ENCODE measurements at places on chromosomes 12 and 14.

GRCh38 chr12:124434951-124435805 lies 132.2 kb downstream of the NCOR2 start:
- no peak for DNase-seq

GRCh38 chr12:105223884-105224283 lies 12.1 kb downstream of the APPL2 start:
- no peak for DNase-seq

GRCh38 chr14:91750634-91751198 lies 18.8 kb upstream of the CATSPERB start:
- no peak for DNase-seq

DNA sequence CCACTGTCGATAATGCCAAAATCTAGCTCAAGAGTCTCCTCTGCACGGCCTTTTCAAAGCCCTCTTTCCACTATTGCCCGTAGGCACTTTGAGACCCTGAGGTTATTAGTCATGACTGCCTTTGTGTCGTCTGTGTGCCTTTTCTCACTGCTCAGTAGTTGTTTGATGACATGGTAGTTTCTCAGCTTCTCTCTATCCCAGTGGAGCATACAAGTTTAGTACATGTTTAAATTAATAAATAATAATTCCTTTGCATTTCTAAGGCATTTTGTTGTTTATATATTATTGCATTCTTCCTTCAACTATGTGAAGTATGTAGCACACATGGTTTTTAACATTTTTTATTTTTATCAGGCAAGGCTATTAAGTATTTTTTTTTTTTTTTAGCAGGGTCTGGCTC lies 458.1 kb downstream of the PCNX1 start:
- DNase-seq, result no peak

- no peak for DNase-seq
Measured at GRCh38 chr12:82448911-82449578, 90.7 kb downstream of the METTL25 start.

DNA sequence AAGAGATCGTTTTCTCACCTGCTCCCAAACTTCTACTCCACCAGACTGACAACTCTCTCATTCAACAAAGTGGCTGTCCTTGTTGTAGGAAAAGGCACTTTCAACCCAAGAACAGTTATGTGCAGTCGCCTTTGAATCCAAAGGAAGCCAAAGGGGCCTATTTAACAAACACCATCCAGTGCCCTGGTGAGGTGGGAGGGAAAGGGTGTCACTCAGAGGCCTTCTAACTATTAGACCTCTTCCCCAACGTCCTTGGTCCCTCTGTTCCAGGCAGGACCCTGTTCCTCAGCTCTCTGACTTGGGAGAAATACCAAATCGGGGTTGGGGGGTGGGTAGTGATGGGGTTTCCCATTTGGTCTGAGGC lies 3.2 kb downstream of the SIX4 start:
- no peak for DNase-seq

DNA sequence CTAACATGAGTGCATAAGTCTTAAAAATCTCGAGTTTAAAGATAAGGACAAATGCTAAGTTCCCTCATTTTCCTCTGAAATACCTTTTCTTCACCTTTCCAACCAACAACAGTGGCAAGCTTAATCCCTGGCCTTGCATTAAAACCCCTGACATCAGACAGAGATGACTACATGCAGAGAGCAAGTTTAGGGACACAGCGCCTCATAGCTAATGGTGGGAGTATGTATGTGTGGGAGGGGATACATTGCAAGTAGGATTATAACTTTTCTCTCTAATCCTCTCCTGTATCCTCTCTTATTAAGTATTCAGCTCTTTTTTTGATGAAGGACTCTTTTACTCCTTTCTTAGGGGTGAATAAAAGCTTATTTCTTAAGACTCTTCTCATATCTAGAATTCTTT lies 547.1 kb downstream of the CCER1 start:
- DNase-seq, result no peak

DNA sequence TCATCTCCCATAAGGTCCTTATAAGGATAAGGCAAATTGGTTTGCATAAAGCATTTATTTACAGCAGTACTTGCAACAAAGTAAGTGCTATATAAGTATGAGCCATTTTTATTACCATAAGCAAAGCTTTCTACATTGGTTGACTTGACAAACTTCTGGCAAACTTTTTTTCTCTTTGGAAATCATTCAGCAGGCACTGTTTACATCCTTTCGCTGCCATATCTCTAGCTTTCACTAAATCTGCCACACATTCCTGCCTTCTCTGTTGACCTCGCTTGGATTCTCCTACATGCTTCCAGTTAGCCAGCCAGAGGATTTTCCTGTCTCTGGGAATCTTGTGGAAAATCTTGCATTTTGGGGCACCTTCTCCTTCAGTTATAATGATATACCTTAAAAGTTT lies 21.8 kb upstream of the HDAC7 start:
- DNase-seq, result no peak

DNA sequence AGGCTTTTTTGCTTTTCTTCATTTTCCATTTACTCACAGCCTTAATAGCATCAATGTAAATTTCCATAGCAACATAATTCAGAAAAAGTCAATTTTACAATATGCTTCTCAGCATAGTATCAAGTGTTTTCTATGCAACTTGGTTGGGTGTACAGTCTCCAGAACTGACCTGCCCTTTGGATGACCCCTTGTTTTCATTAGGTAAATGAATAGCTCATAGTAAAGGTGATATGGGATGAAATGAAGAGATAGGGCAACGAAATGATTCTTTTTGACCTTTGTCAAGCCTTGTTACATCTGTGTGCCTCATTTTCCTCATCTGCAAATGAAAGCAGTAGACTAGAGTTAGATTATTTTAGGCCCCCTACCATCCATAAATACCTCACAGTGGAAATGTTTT lies 1081.0 kb downstream of the TMTC2 start:
- DNase-seq, result no peak

DNA sequence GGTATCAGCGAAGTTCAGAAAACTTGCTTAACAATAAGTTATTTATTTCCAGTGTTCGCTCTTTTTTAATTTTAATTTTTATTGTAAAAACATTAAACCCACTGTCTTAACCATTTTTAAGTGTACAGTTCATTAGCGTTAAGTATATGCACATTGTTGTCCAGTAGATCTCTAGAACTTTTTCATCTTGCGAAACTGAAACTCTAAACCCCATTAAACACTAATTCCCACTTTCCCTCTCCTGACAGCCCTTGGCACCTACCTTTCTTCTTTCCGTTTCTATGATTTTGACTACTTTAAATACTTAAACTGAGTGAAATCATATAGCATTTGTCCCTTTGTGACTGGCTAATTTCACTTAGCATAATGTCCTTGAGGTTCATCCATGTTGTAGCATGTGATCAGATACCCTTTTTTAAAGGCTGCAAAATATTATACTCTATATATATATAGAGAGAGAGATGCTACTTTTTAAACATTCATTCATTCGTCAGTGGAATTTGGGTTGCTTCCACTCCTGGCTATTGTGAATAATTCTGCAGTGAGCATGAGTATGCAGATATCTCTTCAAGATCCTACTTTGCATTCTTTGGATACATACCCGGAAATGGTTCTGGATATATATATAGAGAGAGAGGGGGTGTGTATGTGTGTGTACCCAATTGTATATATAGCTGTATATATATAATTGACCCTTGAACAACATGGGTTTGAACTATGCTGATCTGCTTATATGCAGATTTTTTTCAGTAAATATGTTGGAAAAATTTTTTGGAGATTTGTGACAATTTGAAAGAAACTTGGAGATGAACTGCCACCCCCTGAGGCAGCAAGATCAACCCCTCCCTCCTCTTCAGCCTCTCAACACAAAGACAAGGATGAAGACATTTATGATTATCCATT lies 74.7 kb upstream of the EVL start:
- DNase-seq, result no peak
